Activated naive CD8-positive, alpha-beta T cell treated with anti-CD3 and anti-CD28 coated beads, Interleukin-2, amount 10 ng/mL, durations not matched to agents 7 days and 5 days (primary cell): ENCODE measurements at places on chromosomes 5 and 9. TPM values are rescaled to one million over a fixed set of nuclear protein-coding genes. Genes with fewer than 3 reads are reported as not detected.

The OR13F1 gene
- total RNA-seq = not detected

The CDK9 gene
- total RNA-seq = 136 TPM

The TMEM215 gene
- not detected for total RNA-seq

The PRSS3 gene
- not detected for total RNA-seq

The SLCO6A1 gene
- total RNA-seq = not detected

The FBP1 gene
- total RNA-seq = 2.1 TPM

DNA sequence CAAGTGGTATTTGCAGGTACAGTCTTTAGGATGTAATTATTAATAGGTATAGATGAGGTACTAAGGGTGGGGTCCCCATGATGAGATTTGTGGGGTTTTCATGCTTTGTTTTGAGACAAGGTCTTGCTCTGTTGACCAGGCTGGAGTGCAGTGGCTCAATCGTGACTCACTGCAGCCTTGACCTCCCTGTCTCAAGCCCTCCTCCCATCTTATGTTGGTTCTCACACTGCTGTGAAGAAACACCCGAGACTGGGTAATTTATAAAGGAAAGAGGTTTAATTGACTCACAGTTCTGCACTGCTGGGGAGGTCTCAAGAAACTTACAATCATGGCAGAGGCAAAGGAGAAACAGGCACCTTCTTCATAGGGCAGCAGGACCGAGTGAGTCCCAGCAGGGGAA lies 217.5 kb downstream of the CDK5RAP2 start:
- no peaks in the 10 kb centered on the region for H3K27me3 ChIP-seq
- H3K4me1 ChIP-seq = no peaks in the 10 kb centered on the region
- DNase-seq = no peak
- no peaks in the 10 kb centered on the region for H3K36me3 ChIP-seq
- H3K4me3 ChIP-seq = no peak overlapping the region

DNA sequence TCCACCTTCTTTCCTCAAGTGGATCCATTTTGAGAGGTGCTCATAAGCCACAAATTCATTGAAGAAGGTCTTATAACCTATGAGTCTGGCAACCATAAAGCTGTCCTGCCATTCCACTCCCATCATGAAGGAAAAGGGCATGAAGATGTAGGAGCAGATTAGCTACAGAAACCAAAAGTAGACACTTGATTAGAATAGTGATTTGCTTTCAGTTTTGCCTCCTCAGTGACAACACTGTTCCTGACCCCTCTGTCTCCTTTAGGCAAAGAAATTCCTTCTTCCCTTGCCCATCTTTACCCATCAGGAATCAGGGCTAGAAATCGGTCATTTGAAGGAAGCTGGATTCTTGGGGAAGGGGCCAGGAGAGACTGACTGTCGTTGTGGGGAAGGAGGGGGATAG lies 55.2 kb downstream of the SLC28A3 start:
- peak overlapping the region; percentile 71 for H3K27ac ChIP-seq
- peak overlapping the region; percentile 45 for H3K4me3 ChIP-seq
- H3K36me3 ChIP-seq = peaks cover 8% of the 10 kb centered on the region
- H3K27me3 ChIP-seq = peaks cover 2% of the 10 kb centered on the region
- no peak for DNase-seq
- H3K4me1 ChIP-seq = peaks cover 10% of the 10 kb centered on the region

- H3K36me3 ChIP-seq = no peaks in the 10 kb centered on the region
- H3K4me3 ChIP-seq = no peak overlapping the region
- no peak for DNase-seq
Measured at GRCh38 chr5:171625646-171626045, 160.0 kb upstream of the SMIM23 start.

GRCh38 chr5:110383231-110383630 lies 343.2 kb downstream of the TMEM232 start:
- no peaks in the 10 kb centered on the region for H3K27me3 ChIP-seq
- DNase-seq = no peak
- no peaks in the 10 kb centered on the region for H3K36me3 ChIP-seq
